ENCODE measurements at places on chromosomes 3 and 15. TPM values are rescaled to one million over a fixed set of nuclear protein-coding genes. Genes with fewer than 3 reads are reported as not detected.

DNA sequence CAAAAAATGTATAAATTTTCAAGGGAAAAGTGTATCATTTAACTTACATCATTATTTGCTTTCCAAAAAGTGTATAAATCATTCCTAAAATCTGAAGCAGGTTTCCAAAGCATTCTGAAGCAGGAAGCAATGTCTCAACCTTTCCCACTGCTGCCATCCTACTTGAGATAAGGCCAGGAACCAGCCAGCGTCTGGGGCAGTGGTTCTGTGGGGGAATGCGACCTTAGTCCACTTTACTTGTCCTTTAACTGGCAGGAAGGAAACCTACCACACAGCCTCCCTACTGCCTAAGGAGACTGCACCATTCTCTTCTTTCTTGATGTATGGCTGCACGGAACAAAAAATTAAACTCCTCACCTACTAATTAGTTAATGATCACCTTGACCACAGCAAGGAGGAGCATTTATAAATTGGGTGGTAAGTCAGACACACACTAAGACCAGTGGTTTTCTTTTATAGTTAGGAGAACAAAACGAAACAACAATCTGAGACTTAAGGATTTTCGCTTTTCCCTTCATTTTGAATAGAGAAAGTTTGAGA, 3.7 kb downstream of the SORD start:
- H3K27me3 ChIP-seq: no peaks in the 10 kb centered on the region
- H3K27ac ChIP-seq: no peak overlapping the region
- no peak overlapping the region for H3K4me3 ChIP-seq
- H3K4me1 ChIP-seq: peaks cover 3% of the 10 kb centered on the region
- no peaks in the 10 kb centered on the region for H3K36me3 ChIP-seq

- H3K27ac ChIP-seq: no peak overlapping the region
- no peak for DNase-seq
- no peaks in the 10 kb centered on the region for H3K36me3 ChIP-seq
- no peaks in the 10 kb centered on the region for H3K4me1 ChIP-seq
- H3K27me3 ChIP-seq: no peaks in the 10 kb centered on the region
These were observed 325.3 kb downstream of the GBE1 start for GRCh38 chr3:81436182-81436581.

DNA sequence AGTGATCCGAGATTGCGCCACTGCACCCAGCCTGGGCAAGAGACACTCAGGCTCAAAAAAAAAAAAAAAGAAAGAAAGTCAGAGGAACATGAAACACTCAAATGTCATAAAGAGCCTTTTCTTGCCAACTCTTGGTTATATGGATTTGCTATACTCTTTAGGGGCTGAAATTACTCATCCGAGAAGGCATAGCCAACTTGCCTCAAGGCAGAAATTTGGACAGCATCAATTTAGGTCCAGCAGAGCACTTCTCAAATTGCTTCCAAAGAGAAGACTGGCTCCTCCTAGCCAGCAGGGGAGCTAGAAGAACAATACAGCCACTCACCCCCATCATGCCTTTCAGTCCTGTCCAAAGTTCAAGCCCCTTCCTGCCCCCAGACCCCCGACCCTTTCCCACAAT, 43.8 kb downstream of the OSBPL10 start:
- no peak overlapping the region for H3K4me3 ChIP-seq
- DNase-seq: no peak
- H3K27me3 ChIP-seq: no peaks in the 10 kb centered on the region
- no peaks in the 10 kb centered on the region for H3K4me1 ChIP-seq

Gene LMAN1L
- total RNA-seq: not detected

- no peaks in the 10 kb centered on the region for H3K36me3 ChIP-seq
- H3K4me3 ChIP-seq: no peak overlapping the region
- no peaks in the 10 kb centered on the region for H3K27me3 ChIP-seq
- no peak for DNase-seq
- H3K4me1 ChIP-seq: peaks cover 3% of the 10 kb centered on the region
These were observed 225.7 kb downstream of the DPH6 start for GRCh38 chr15:35320158-35320780.

DNA sequence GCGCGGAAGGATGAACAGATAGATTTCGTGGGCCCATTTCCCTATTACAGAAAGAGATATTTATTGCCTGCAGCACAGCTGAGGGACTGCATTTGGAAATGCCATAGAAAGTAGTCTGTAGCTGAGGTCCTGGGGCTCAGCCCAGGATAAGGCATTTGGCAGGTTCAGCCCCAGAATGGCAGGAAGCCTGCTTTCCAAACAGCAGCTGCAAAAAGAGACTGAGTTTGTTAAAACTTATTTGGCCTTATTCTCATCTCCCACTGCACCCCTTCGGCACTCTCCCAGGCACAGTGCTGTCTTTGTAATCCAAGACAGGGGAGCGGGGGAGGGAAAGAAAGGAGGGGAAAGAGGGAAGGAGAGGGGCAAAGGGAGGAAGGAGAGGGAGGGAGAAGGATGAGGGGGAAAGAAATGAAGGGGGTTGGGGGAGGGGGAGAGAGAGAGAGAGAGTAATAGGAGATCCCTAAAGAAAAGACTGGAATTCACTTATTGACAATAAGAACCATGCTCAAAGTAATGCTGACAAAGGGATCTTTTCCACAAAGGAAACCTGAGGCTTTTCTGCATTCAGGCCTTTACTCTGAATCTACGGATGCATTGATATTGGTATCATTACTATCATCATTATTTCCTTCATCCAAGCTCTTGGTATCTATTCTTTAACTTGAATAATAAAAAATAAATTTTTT, 94.0 kb upstream of the LRRN1 start:
- no peaks in the 10 kb centered on the region for H3K4me1 ChIP-seq
- no peaks in the 10 kb centered on the region for H3K27me3 ChIP-seq
- no peak for DNase-seq
- no peak overlapping the region for H3K4me3 ChIP-seq
- H3K27ac ChIP-seq: no peak overlapping the region

Data from colonic mucosa (tissue), 4 donors.